Stimulated activated CD8-positive, alpha-beta memory T cell treated with anti-CD3 and anti-CD28 coated beads, Interleukin-2, amount 100 ng/mL, for 1 hour (primary cell): ENCODE measurements at places on chromosomes 7 and 10.

DNA sequence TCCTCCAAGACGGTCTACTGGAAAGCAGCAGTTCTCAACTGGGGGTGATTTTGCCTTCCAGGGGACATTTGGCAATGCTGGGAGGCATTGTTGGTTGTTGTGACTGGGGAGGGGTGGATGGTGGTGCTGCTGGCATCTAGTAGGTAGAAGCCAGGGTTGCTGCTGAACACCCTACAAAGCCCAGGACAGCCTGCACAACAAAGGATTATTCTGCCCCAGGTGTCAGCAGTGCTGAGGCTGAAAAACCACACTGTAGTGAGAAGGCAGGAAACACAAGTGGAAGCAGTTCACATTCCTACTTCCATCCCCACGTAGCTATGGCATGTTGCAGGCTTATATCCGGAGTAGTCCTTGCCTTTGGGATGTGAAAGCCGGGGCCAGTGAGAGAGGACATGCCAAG lies 86.9 kb downstream of the AOAH start:
- DNase-seq = no peak

DNA sequence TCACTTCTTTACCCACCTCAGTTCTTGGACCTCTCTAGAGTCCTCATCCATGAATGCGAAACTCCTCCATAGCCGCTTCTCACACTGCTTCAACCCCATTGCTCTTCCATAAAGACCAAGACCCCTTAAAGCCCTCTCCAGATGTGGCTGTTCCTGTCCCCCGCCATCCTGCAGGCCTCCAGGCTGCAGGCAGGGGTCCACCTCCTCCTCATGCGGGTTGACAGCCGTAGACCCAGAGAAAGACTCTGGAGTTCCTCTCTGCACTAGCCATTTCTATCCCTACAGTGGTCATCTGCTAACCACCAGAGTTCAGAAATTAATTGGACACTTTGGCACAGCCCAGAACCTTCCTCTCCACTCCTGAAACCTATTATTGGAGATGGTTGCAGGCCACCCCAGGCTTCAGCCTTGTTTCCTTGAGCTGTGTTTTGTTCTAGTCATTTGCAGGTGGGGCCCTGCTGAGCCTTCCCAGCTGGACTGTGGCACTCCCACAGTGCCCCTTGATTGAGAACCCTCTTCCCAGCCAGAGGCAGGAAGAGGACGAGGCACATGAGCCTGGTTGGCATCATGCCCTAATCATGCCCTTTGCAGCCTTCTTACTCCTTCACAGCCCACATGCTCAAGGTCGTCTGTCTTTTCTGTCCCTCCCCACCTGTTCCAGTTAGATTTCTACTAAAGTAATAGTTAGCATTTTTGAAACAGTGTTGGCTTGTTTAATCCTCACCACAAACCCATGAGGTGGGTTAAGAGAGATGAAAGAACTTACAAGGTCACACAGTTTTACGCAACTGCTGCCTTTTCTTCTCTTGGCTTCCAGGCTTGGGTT lies 23.9 kb downstream of the CUL1 start:
- no peak for DNase-seq

DNA sequence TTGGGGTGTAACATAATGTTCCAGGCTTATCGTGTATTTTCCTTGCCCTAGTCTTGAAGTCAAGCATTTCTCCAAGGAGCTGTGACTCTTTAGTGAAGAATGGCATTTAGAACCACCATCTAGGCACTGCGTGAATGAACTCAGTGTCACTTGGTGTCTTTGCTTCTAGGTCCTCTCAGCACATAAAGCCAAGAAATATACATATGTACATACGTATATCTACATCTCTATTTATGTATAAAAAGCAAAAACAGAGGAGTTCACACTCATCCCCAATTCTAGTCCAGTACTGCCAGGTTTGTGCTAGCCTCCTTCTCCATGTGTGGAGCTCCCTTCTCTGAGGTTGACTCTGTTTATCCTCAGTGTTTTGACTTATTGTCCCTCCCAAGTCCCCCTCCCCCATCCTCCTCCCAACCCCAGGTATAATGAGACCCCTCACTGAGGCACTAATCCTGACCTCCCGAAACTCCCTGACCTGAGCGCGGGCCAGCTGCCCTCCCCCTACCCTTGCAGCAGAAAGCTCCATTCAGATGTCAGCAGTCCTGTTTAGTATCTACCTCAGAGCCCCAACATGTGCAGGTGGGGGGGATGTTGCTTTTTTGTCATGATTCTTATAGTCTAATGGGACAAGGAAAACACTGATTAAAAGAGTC lies 61.5 kb downstream of the GDI2 start:
- no peak for DNase-seq

GRCh38 chr10:84783386-84783785 lies 455.0 kb downstream of the CCSER2 start:
- no peak for DNase-seq
